ENCODE measurements at places on chromosomes 11 and 22.

DNA sequence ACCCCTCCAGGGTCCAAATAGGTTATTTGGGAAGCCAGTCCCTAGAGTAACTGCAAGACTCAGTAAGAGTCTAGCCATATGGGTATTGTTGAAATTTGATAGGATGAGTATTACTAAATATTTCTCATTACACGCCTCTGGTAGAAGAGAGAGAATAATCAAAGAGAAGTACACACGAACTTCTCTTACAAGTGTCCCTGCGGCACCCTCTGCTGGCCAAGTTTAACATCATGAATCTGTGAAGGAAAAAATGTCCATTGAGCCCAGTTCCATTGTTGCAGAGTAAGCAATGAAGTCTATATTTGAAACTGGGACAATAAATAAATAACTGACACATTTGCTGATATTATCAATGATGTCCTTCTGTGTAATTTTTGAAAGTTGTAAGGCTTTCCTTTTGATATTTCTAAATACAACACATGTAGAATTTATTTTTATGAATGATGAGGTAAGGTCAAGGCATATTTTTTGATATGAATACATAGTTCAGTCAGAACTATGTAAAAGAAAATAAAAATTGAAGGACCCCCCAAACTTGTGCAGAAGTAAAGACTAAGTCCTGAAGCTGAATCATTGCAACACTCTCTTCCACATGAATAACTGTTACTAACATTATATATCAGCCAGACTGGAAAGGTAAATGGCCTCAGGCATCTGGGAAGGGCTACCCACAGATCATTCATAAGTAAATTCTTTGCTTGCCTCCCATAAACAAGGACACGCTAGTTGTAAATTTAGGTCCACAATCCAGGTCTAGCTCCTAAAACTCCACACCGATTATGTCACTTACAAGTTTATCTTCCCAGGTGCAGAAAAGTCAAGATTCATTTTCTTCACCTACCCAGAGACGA lies 10.0 kb downstream of the OR51L1 start:
- DNase-seq: peak; percentile 6

GRCh38 chr22:28791124-28791523 lies 9.2 kb downstream of the XBP1 start:
- DNase-seq: no peak

- no peak for DNase-seq
These were observed 1.1 kb upstream of the LRRC75B start for GRCh38 chr22:24593836-24594568.

GRCh38 chr22:32606181-32606580 lies 131.6 kb downstream of the FBXO7 start:
- no peak for DNase-seq

DNA sequence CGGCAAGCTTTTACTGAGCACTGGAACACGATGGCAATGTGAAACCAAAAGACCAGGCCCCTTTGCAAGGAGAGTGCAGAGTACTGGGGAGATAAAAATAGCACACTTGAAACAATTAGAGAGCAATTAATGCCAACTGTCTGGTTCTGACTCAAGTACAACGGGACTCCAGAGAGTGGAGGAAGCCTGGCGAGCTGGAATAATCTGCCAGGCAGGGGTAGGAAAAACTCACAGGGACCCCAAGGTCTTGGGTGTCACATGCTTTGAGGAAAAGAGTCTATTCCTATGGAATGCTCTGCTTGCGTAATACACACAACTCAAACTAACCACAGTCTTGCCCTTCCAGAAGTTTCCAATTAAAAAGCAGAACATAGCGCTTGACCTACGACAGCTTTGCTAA lies 113.0 kb upstream of the CLMP start:
- DNase-seq: no peak

- no peak for DNase-seq
These were observed 53.6 kb downstream of the NAV2 start for GRCh38 chr11:19766206-19766605.

GRCh38 chr11:92837595-92837994 lies 131.9 kb upstream of the MTNR1B start:
- no peak for DNase-seq

All from stimulated activated CD4-positive, alpha-beta T cell treated with anti-CD3 and anti-CD28 coated beads, Interleukin-12 subunit alpha, Interleukin-12 subunit beta, amount 100 ng/mL, for 4 hours (primary cell).